Activated CD4-positive, alpha-beta T cell treated with anti-CD3 and anti-CD28 coated beads, Interleukin-2, amount 50 U/mL, for 1 hour (primary cell): ENCODE measurements at places on chromosomes 13 and 19.

DNA sequence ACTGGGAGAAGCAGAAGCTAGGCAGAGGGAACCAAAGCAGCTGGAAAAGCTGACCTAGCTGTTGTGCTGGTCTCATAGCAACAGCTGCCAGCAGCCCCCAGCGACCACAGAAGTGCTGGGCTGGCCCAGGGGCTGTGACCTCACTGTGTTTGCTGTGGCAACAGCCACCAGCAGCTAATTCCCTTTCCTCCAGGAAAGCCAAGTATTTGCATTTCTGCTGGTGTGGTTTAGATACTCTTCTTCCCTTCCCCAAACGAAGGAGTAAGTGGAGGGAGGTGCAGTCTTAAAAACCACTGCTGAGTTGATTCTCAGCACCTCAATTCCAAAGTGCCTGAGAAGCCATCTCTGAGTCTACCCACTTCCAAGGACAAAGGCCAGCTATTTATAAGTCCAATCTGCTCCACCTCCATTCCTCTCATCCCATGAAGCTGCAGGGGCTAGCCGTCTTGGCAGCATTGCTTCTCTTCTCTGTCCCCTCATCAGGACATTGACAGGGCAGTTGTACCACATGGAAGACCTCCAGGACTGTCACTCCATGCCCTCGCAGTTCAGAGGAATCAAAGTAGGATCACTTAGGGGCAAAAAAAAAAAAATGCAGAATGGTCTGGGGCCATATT lies 11.5 kb upstream of the CCDC97 start:
- DNase-seq = peak; percentile 61

DNA sequence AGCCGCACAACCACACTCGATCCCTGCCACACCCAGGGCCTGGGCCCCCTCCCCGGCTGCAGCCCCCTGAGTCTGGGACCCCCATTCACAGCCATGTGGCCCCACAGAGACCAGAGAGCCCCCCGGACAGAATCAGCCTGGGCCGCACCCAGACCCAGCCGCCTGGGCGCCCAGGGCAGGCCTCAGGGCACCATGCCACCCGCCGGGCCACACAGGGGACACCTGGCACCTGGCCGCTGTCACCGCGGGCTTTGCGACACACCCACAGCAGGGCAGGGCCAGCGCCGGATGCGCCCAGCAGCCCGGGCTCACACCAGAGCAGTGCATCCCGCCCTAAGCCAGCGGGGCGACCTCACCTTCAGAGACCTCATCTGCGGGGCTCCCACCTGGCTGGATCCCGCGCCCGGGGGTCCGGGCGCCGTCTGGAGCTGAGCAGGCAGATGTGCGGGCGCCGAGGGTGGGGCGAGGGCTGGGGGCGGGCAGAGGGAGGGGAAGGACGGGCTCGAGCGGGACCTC lies 443 bp downstream of the TBXA2R start:
- DNase-seq = no peak

DNA sequence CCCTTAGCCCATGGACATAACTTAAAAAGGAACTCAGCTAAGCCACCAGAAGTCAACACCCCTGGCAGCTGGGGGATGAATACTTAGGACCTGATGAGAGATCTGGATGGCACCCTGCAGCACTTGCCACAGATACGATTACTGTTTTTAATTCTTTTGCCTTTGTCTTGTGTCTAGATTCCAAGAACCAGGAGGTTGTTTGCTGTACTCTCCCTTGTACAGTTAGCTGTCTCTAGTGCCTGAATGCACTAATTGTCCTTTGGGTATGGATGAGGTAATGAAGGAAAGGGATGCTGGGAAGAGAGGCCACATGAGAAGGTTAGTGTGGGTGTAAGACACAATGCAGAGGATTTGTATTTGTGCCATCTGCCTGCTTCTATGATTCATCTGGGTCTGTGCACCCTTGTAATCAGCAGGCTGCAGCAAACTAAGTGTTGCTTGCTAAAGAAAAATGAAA lies 385.8 kb downstream of the KCNRG start:
- DNase-seq = no peak

DNA sequence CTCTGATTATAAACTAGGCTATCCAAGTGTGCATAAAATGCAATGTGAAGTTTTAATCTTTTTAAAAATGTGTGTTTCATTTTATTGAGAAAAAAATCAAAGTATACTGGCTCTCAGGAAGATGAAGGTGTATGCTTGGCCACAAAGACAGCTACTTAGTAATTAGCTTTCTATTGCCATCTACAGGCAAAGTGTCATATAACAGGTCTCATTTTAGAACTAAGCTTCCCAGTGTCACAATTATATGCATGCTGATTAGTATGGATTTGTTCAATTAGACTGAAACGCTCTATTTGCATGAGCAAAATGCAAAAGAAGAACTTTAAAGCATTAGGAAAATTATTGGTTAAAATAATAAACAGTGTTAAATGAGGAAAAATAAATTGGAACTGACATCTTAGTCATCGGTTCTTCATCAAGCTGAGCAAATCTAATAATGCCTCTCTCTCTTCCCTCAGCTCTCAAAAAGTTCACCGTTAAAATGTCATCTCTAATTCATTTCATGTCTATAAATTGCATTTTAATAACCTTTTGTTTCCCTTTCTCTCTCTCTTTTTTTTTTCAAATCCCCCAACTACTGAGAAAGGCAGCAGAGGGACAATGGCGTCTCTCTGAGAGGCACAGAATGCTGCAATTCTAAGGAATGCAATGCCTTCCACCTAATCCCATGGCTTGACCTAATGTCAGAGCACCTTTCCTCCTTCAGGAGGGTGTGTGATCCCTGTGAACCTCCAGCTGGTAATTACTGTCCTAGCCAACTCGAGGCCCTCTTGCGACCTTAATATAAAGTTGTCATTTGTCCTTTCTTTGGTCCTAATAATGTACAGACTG lies 313.1 kb upstream of the MAB21L1 start:
- no peak for DNase-seq

DNA sequence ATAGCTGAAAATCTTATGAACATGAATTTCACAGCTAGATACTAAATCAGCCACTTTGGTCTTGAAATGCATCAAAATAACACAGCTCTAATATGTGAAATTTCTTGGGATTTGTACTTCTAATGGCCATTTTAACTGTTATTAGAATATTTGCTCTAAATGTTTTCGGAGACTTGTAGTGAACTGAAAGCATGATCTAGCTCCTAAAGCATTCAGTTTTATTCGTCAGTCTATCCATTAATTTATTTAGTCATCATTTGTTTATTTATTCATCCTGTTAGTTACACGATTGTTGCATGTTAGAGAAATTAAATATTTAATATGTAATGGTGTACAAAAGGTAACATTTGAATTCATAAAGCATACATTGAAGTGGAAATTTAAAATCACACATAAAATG lies 1132.7 kb downstream of the SLITRK1 start:
- DNase-seq = no peak

- DNase-seq = no peak
Measured at GRCh38 chr13:101773062-101773461, 320.6 kb downstream of the ITGBL1 start.

DNA sequence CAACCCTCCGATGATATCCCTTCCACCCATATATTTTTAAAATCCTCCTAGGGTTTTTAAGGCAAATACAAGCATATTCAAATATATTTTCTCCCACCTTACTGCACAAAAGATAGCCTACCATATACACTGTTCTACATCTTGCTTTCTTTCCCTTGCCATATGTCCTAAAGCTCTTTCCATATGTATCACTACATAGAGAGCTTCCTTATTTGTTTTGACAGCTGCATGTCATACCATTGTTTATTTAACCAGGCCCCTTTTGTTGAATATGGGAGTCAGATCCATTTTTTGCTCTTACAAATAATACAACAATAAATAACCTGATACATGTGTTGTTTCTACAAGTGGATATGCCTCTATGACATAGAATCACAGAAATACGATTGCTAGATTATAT lies 32.8 kb upstream of the WDFY2 start:
- no peak for DNase-seq

DNA sequence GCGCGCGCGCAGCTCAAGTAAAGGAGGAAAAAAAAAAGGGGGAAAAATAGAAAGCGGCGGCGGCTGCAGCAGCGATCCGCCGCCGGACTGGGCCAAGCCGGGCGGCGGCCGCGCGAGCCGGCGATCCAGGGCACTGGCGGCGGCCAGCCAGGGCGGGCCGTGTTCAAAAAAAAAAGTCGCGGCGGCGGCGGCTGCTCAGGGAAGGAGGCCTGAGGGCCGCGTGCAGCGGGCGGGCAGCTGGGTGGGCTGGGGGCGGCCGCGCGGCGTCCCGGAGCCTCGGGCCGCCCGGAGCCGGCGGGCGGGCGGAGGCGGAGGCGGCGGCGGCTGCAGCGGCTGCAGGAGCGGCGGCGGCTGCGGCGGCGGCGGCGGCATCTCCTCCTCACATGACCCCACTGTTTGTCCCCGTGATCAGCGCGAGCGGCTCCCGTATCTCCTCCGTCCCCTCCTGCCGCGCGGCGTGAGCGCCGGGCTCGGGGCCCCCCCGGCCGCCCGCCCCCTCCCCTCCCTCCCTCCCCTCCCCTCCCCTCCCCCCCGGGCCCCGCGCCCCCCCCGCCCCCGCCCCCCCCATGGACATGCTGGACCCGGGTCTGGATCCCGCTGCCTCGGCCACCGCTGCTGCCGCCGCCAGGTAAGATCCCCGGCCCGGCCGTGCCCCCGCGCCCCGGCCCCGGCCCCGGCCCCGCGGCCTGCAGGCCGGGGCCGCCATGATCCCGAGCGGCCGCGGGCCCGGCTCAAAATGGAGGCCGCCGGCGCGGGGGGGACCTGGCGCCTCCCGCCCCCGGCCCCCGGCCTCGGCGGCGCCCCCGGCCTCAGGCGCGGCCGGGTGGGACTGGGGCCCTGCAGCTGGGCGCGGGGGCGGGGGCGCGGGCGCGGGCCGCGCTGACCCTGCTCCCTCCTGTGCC lies at the start of gene USF2:
USF2 (plus strand) TSS at position 427 of the 902 bp plus-strand sequence; CDS start at position 567, 140 bp downstream.
- DNase-seq = peak; percentile 62

DNA sequence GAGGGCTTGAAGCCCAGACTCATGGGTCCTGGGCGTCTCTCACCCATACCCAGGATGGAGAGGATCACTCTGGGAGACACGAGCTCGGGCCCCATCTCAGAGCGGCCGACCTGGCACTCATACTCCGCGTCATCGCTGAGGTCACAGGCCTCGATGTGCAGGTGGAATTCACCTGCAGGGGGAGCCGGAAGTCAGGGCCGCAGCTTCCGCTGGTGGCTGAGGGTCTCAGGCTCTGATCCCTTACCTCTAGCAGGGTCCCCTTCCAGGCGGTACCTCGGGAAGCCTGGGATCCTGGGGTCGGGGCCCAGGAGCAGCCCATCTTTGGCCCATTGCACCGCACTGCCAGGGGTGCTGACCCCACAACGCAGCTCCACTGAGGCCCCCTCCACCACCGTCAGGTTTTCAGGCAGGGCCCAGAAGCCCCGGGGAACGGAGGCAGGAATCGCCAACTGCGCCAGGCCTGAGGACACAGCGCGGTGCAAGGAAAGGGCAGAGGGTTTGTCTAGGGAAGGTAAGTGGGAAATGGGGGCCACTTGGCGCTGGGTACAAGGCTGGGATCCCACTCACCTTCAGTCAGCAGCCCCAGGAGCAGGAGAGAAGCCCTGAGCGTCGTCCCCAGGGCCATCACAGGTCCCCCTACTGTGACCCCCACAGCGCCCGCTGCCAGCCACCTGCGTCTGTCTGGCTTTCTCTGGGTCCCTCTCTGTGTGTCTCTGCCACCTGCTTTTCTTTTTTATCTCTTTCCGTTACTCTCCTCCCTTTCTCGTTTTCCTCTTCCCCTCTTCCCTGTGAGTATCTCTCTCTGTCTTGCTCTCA lies 883 bp downstream of the NPHS1 start:
- no peak for DNase-seq

DNA sequence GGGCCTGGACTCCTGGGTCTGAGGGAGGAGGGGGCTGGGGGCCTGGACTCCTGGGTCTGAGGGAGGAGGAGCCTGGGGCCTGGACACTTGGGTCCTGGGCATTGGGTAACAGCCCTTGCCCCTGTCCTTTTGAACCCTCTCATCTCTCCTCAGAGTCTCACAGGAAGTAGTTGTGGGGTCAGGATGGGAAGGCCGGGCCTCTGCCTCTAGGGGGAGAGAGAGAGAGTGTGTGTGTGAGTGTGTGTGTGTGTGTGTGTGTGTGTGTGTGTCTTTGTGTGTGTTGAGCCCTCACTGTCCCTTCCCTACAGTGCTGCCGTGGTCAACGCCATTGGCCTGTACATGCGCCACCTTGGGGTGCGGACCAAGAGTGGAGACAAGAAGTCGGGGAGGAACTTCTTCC lies 10.9 kb downstream of the ARHGEF1 start:
- DNase-seq = no peak

- no peak for DNase-seq
Measured at GRCh38 chr13:75896271-75896670, 260.1 kb downstream of the LMO7 start.

DNA sequence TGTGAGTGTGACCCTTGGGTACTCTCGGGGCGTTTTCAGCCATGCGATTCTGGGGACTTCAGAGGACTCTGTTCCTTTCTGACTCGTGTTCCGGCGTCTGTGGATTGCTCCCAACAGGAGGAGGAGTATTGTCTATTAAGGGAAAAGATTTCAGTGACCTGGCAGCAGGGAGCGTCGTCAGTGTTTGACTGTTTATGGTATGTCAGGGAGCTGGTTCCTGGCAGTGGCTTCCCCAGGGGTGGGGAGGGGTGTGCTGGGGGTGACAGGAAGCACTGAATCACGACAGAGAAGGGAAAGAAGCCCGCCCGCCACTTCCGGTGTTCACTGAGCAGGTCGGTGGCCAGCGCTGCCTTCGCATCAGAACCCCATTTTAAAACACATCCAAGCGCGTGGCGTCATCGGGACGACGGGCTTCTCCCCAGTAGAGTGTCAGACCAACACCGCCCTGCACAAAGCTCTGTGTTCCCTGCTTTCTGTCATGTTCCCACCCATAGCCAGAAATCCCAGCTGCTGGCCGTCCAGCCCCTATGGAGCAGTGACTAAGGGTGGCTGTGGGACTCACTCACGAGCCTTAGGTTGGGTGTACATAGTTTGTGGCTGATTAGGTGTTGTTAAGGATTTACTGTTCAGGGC lies 33.8 kb downstream of the COL4A2 start:
- peak; percentile 20 for DNase-seq

- peak; percentile 83 for DNase-seq
Measured at GRCh38 chr19:42279902-42280814, 11.1 kb downstream of the CIC start.

DNA sequence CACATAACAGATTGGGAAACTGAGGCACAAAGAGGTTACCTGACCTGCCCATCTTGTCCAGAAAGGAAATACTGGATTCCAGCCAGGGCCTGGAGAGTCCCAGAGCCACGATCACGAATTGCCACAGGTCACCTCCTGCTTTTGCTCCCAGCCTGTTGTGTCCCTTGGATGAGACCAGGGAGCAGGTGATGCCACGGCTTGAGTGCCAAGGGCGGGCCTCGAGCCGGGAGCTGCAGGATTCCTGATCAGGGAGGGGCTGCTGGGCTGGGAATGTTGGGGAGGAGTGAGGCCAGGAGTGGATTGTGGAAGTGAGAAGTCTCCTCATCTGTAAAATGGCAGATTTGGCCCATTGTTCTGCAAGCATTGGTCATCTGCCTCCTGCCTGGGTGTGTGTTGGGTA lies 29.4 kb downstream of the DNM2 start:
- DNase-seq = no peak

- no peak for DNase-seq
Measured at GRCh38 chr13:108266321-108266990, 3.1 kb upstream of the TNFSF13B start.

GRCh38 chr13:51035469-51035868 lies 75.6 kb downstream of the C13orf42 start:
- no peak for DNase-seq
